Stimulated activated CD4-positive, alpha-beta T cell treated with anti-CD3 and anti-CD28 coated beads, Interleukin-4, amount 100 ng/mL, for 1 hour (primary cell): ENCODE measurements at places on chromosomes 7 and 10.

GRCh38 chr7:33550979-33551378, 354.4 kb upstream of the BMPER start:
- no peak for DNase-seq

- peak; percentile 9 for DNase-seq
Measured at GRCh38 chr10:102451105-102451969, at the start of gene C10orf95. Gene C10orf95, minus strand, starts transcription at chr10:102451543. Its CDS starts 450 bp downstream, at chr10:102451093.

GRCh38 chr10:14906765-14907164, 28.1 kb downstream of the SUV39H2 start:
- no peak for DNase-seq

- no peak for DNase-seq
Measured at GRCh38 chr7:108078691-108079090, 51.5 kb downstream of the LAMB4 start.

GRCh38 chr7:43582503-43583423, at the start of gene STK17A:
Gene STK17A, plus strand, starts transcription at chr7:43583108. Its CDS starts 136 bp downstream, at chr7:43583244.
- DNase-seq = peak; percentile 91

GRCh38 chr10:82847242-82847641, 972.2 kb downstream of the NRG3 start:
- DNase-seq = no peak

DNA sequence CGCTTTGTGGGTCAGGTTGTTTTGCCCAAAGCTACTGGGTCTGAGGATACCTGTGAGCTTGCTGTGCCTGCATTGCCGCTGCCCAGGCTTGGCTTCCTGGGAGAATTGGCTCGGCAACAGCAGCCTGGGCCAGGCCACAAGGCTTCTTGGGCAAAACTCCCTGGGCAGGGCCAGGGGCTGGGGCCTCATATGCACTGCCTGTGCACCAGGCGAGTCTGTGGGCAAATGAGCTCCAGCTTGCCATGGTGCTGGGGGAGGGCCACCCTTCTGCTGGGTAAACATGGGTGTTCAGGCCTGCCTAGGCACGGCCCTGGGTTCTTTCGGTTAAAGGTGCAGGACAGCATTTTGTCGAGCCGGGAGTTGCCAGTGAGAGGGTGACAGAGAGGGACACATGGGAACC, 19.4 kb downstream of the ZMIZ1 start:
- DNase-seq = no peak

DNA sequence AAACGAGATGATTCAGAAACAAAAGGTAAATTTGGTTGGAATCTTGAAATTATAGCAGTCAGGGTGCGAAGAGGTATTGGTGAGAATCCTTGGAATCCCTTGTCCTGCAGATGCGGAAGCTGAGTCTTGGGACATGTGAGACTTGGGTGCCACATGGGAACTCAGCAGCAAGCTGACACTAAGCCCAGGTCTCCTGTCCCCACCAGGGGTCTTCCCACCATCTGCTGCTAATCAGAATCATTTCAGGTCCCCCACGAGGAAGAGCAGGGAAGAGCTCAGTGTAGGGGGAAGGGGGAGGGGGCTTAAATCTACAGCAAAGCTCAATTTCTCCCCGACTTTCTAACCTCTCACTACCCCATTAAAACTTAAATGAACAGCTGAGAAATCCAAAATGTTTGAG, 126.1 kb upstream of the BMPER start:
- no peak for DNase-seq

GRCh38 chr7:2255145-2256139, 13.4 kb downstream of the NUDT1 start:
- DNase-seq = no peak

DNA sequence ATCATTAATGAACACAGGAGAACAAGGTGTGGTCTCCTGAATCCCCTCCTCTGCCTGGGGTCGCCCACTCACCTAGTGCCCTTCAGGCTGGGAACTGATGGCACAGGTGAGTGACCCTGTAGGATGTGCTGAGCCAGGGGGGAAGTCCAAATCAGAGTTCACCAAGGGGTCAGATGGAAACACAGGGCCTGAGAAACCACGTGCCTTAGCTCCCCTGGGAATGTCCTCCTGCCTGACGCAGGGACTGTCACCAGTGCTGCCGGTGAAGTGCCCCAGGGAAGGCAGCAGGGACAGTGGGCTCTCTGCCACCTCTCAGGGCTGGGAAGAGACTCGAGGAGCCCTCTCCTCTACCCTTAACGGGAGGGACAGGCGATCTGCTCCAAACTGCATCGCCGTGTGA, 5.8 kb upstream of the PYROXD2 start:
- no peak for DNase-seq

GRCh38 chr10:124681091-124681490, 63.1 kb downstream of the FAM53B start:
- no peak for DNase-seq

DNA sequence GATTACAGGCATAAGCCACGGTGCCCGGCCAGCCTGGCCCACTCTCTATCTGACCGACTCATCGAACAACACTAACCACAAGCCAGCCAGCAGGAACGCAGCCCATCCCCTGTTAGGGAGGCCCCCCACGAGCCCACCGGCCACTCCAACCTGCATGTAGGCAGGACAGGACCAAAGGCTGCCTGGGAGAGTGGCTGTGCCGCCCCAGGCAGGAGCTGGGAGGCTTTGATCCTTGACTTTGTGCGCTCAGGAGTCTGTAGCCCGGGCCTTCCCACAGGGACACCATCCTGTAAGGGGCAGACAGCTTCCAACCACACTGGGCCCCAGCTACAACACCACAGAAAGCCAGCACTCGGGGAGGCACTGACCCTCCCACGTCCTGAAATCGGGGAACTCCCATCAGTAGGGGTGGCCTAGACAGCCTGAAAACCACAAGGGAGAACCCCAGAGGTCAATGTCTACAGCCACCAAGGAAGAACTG, 29.4 kb downstream of the GRID1 start:
- no peak for DNase-seq

DNA sequence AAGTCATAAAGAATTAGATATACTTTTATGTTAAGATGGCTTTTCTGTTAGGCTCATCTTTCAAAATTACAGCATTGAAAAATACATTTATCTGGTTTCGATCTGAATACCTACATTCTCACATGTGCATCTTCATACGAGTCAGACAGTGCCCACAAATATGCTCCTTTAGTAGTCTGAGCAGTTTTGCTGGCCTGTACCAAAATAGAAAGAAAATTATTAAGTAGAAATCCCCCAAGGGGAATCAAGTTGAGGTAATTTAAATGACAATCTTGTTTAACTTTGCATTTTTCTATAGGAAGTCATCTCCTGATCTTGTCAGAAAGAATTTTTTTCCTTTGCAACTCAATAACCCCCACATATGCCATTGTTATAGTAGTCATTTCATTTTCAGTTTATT, 287.4 kb upstream of the SEMA3D start:
- DNase-seq = no peak

DNA sequence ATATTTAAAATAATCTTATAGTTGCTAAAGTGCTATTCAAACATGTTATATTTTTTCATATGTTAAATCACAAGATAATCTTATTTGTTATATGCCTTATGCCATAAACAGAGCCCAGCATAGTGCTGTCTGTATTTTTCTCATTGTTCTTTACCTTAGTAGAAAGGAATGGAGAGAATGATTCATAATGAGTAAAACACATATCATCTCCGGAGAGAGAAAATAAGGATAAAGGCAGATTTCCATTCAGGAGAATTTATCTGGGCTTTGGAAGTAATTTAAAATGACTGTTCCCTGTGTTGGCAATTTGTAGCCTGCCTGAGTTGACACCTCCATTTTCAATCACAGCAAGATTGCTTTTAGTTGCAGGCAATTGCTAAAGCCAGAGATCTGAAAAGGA, 30.2 kb downstream of the CHN2 start:
- DNase-seq = no peak

- no peak for DNase-seq
Measured at GRCh38 chr7:91752102-91752501, 128.4 kb downstream of the MTERF1 start.

- no peak for DNase-seq
Measured at GRCh38 chr10:89369156-89370105, 8.4 kb upstream of the IFIT1B start.

- DNase-seq = no peak
Measured at GRCh38 chr10:97053276-97053675, 132.5 kb downstream of the SLIT1 start.

- DNase-seq = no peak
Measured at GRCh38 chr7:113805976-113806375, 112.8 kb downstream of the PPP1R3A start.

- DNase-seq = no peak
Measured at GRCh38 chr7:27922907-27923641, 183.1 kb downstream of the TAX1BP1 start.

DNA sequence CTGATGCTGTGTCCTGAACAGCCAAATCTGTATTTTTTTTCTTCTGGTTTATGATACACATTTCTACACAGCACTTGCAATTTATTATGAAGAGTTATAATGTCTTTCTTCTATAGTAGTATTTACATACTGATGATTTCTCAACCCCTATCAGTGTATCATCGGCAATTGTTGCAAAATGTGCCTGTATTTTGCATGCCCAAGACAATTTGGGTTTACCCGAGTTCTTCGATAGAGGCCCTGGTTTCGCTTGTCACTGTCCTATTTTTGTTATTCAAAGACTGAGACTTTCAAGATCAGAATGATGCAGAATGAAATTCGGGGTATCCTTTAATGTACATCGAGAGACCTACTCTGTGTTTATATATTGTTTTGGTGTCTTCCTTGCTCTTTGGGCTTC, 184.5 kb upstream of the PRSS58 start:
- no peak for DNase-seq

DNA sequence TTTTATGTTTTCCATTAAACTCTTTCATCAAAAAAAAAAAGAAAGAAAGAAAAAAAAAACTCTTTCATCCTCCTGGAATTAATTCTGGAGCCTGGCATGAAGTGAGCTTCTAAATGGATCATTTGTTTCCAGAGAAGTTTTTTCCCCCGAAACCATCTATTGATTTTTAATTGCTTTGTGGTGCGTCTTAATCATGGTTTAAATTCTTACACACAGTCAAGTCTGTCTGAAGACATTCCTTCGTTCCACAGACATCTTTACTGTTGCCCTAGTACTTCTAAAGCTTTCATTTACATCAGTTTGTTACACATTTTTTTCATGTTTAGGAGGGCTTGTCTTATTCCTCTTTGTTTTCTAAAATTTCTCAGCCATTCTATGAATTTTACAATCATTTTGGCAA, 493.4 kb upstream of the FOXK1 start:
- DNase-seq = no peak

- DNase-seq = no peak
Measured at GRCh38 chr7:101554584-101555268, 74.4 kb downstream of the MYL10 start.

- DNase-seq = no peak
Measured at GRCh38 chr7:54729107-54729506, 29.9 kb downstream of the SEC61G start.

GRCh38 chr10:17316488-17317170, 88.6 kb downstream of the VIM start:
- DNase-seq = no peak

GRCh38 chr10:27794157-27794556, 48.5 kb upstream of the MKX start:
- no peak for DNase-seq

DNA sequence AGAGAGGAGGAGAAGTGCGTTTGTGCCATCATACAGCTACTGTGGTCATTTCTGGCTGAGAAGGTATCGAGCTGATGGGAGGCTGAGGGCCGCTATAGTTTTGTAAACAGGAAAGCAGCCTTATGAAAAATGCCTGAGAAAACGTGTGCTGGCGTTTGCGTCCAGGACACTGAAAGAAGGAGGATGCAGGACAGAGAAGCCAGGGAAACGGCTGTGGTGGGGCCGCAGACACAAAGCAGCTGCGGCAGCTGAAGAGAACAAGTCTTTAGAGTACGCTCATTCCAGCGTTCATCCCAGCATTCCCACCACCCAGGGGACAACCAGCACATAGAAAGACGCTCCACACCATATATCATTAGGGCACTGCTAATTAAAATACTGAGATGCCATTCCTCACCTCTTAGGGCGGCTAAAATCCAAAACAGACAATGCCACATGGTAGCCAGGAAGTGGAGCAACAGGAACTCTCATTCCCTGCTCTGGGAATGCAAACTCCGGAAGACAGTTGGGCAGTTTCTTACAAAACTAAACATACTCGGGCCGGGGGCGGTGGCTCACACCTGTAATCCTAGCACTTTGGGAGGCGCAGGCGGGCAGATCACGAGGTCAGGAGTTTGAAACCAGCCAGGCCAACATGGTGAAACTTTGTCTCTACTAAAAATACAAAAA, 18.4 kb downstream of the GNA12 start:
- DNase-seq = no peak

- DNase-seq = no peak
Measured at GRCh38 chr10:69208761-69209160, 11.4 kb upstream of the HKDC1 start.

- DNase-seq = peak; percentile 77
Measured at GRCh38 chr10:14009371-14010100, 321.2 kb downstream of the FRMD4A start.

DNA sequence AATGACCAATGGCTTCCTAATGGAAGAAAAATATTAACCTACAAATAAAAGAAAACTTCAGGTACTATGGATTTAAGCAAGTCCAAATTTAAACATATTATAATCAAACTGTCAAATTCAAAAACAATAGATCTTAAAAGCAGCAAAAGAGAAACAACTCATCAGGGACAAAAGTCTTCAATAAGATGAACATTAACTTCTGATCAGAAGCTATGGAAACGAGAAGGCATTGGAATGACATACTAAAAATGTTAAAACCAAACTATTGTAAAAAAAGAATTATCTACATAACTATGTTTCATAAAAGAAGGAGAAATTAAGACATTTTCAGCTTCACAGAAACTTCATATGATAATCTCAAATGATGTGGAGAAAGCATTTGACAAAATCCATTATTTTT, 334.7 kb downstream of the ANKRD7 start:
- DNase-seq = no peak

DNA sequence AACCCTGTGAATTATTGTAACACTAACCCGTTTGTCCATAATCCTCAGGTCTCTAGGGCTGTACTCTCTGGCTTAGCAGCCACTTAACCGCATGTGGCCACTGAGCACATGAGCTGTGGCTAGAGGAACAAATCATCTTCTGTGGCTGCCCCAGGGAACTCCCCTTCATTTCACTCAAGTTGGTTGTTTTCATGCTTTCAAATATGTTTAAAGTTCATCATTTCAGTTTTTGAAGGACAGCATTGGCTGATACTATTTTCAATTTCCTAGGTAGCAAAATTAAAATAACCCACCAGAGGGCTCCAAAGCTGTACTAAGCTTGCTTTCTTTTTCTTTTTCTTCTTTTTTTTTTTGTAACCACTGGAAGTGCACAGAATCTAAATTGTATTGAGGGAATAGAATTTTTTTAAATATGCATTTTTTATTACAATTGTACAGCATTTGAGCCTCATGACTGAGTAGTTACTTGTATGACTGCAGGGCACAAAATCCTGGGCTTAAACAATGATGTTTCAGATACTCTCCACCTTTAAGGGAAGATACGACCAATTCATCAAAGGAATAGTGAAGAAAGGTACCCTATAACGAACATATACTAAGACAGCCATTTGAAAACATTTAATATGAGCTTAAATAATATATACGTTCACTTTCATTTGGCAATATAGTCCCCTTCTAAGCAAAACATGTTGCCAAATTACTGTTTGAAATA, 38.6 kb downstream of the MRC1 start:
- no peak for DNase-seq
